ENCODE measurements at places on chromosomes 11 and 22.

- no peak for DNase-seq
- H3K36me3 ChIP-seq = no peaks in the 10 kb centered on the region
- H3K4me1 ChIP-seq = peaks cover 23% of the 10 kb centered on the region
- peak overlapping the region; percentile 95 for H3K27ac ChIP-seq
These were observed 42.9 kb downstream of the IGF2 start for GRCh38 chr11:2096011-2096918.

GRCh38 chr11:122882857-122883645 lies 492 bp downstream of the JHY start:
- H3K4me1 ChIP-seq = no peaks in the 10 kb centered on the region
- no peaks in the 10 kb centered on the region for H3K27me3 ChIP-seq
- peak overlapping the region; percentile 93 for H3K27ac ChIP-seq
- peak overlapping the region; percentile 78 for H3K4me3 ChIP-seq

DNA sequence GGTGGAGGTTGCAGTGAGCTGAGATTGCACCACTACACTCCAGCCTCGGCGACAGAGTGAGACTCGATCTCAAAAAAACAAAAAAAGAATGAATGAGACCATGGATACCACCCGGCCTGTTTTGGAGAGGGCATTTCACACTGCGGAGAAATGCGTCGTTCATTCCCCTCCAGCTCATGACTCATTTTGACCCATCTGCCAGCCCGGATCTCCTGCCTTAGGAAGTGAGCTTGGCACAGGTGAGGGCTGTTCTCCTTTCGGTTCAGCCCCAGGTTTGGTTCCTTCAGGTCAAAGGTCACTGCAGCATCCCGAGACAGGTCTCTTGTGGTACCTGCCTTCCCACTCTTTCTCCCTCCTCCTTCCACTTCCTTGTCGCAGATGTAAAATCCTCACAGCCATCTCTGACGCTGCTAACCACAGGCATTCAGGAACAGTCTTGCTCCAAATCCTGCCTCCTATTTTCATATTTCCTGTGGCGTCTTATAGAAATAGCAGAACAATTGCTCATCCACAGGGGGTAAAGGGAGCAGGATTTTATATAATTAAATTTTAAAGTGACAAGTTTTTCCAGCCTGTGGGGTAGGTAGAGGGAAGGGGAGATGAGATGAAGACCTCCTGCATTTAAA lies 517.9 kb downstream of the NTM start:
- no peaks in the 10 kb centered on the region for H3K4me1 ChIP-seq
- H3K27me3 ChIP-seq = no peaks in the 10 kb centered on the region
- H3K4me3 ChIP-seq = no peak overlapping the region
- no peak overlapping the region for H3K27ac ChIP-seq

GRCh38 chr11:62545437-62546243 lies 966 bp downstream of the AHNAK start:
- H3K27ac ChIP-seq = peak overlapping the region; percentile 97
- DNase-seq = peak; percentile 93
- no peaks in the 10 kb centered on the region for H3K27me3 ChIP-seq
- peak overlapping the region; percentile 78 for H3K4me3 ChIP-seq

DNA sequence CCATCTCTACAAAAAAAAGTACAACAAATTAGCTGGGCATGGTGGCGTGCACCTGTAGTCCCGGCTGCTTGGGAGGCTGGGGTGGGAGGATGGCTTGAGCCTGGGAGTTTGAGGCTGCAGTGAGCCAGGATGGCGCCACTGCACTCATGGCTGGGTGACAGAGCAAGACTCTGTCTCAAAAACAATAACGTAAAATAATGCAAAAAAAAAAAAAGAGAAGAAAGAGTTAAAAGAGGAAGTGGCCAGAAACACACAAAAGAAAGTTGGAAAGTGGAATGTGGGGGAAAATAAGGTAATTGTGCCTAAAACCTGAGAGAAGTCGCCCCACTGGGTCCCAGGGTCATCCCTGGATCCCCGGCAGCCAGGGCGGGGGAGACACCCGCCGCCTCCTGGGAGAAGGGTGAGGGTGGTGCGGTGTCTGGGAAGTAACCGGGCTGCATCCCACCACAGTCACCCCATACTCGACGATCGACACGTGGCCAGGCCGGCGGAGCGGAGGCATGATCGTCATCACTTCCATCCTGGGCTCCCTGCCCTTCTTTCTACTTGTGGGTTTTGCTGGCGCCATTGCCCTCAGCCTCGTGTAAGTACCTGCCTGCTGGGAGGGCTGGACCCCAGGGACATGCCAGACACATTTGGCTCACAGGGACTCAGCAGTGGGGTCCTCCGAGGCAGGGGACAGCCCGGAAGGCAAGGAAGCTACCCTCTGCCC lies 8.1 kb downstream of the UPK3A start:
- no peak overlapping the region for H3K27ac ChIP-seq
- no peak overlapping the region for H3K4me3 ChIP-seq
- DNase-seq = no peak
- H3K36me3 ChIP-seq = no peaks in the 10 kb centered on the region
- no peaks in the 10 kb centered on the region for H3K27me3 ChIP-seq

DNA sequence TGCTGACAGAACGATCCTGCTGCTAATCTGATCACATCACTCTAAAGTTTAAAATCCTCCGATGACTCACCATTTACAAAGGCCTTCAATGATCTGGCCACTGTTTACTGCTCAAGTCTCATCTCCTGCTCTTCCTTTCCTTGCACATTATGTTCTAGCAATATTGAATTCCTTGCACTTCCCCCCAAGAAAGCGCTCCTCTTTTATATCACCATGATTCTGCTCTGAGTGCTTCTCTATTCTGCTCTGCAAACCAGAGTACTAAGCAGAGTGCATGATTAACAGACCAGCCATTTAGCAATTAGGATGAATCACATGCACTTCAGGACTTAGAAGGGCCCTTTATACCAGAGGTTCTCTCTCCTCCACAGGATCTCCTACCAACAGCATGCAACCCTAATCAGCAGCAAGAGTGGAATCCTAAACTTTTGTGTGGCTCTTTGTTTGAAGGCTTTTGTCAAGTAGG lies 1122.8 kb upstream of the CCDC90B start:
- H3K27ac ChIP-seq = no peak overlapping the region
- no peak overlapping the region for H3K4me3 ChIP-seq
- no peaks in the 10 kb centered on the region for H3K4me1 ChIP-seq
- DNase-seq = no peak
- H3K36me3 ChIP-seq = no peaks in the 10 kb centered on the region

DNA sequence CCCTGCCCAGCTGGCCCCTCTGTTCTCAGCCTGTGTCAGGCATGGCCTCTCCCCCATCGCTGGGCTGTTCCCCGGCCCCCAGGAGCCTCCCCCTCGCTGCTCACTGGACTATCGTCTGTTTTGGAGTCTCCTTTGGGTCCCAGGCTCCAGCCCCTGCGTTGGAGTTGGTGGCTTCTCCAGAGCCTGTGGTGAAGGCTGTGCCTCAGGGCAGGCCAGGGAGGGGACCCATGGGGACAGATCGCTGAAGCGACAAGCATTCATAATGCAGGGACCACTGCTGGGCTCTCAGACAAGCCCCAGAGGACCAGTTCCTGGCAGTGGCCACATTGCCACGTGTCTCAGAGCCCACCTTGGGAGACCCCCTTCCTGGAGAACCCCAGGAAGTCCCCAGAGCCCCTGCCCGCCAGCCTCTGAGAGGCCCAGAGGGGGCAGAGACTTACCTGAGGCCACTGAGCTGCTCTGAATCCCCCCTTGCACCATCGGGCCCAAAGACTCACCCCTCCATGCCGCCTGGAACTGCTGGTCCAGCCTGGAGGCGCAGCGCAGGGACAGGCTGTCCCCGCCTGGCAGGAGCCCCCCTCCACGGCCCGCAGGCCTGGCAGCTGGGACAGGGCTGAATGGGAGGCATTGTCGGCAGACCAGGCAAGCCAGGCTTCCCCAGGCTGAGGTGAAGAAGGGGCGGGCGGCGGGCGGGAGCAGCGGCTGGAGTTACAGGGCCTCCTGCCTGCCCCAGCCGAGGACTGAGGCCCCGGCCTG lies at the start of gene CHADL:
Gene CHADL, minus strand, starts transcription at position 555 of the 756 bp plus-strand sequence. Its CDS starts 50 bp downstream, at position 505.
- H3K36me3 ChIP-seq = peaks cover 24% of the 10 kb centered on the region
- peak within 1 kb of the TSS; percentile 92 for H3K27ac ChIP-seq
- H3K4me3 ChIP-seq = no peak within 1 kb of the TSS

DNA sequence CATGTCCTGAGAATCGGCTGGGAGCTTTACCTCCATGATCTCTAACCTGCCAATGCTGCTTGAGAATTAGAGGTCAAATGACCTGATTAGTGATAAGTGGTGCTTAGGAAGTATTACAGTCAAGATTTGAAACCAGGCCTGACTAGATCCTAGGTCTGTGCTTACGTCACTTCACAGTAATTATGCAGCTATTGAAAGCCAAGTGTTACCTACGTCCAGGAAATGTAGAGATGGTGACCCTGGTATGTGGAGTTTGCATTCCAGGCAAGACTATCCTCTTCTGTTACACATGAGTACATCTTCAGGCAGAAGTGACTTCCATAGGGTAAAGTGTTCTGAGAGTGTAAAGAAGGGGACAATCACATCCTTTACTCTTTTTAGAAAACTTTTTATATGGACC lies 530.4 kb upstream of the TENM4 start:
- no peak overlapping the region for H3K4me3 ChIP-seq
- no peak overlapping the region for H3K27ac ChIP-seq
- no peaks in the 10 kb centered on the region for H3K36me3 ChIP-seq
- peaks cover 7% of the 10 kb centered on the region for H3K4me1 ChIP-seq

- peaks cover 3% of the 10 kb centered on the region for H3K4me1 ChIP-seq
- H3K27ac ChIP-seq = no peak overlapping the region
- H3K4me3 ChIP-seq = no peak overlapping the region
- H3K27me3 ChIP-seq = no peaks in the 10 kb centered on the region
- no peak for DNase-seq
- no peaks in the 10 kb centered on the region for H3K36me3 ChIP-seq
These were observed 8.6 kb downstream of the LRRC32 start for GRCh38 chr11:76661834-76662434.

GRCh38 chr22:35008213-35008612 lies 57.7 kb upstream of the ISX start:
- H3K36me3 ChIP-seq = no peaks in the 10 kb centered on the region
- no peak overlapping the region for H3K27ac ChIP-seq
- no peak for DNase-seq
- no peaks in the 10 kb centered on the region for H3K4me1 ChIP-seq

DNA sequence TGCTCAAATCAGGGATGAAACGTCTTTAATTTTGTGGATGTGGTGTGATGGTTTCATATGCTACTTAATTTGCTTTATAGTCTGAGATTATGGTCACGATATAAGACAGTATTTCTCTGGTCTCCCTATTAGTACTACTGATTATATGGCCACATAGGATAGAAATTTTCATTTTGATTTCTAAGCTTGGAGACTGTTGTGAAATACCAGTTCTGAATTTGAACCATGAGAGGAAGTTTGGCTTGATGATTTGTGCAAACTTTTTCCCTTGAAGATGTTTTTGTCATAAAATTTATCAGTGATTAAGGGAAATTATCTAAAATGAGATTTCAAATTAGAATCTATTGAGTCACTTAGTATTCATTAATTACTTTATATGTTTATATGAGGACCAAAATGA lies 2.7 kb downstream of the RNF169 start:
- no peak overlapping the region for H3K4me3 ChIP-seq
- DNase-seq = no peak
- H3K27ac ChIP-seq = no peak overlapping the region
- H3K27me3 ChIP-seq = no peaks in the 10 kb centered on the region

DNA sequence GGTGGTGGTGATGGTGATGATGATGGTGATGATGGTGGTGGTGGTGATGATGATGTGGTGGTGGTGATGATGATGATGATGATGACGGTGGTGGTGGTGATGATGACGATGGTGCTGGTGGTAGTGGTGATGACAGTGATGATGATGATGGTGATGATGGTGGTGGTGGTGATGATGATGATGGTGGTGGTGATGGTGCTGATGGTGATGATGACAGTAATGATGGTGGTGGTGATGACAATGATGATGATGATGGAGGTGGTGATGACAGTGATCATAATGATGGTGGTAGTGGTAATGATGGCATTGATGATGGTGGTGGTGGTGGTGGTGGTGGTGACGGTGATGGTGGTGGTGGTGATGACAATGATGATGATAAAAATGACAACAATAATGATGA lies 52.1 kb upstream of the ANO1 start:
- no peak overlapping the region for H3K27ac ChIP-seq
- no peak for DNase-seq
- H3K4me3 ChIP-seq = no peak overlapping the region
- no peaks in the 10 kb centered on the region for H3K27me3 ChIP-seq
- no peaks in the 10 kb centered on the region for H3K4me1 ChIP-seq

DNA sequence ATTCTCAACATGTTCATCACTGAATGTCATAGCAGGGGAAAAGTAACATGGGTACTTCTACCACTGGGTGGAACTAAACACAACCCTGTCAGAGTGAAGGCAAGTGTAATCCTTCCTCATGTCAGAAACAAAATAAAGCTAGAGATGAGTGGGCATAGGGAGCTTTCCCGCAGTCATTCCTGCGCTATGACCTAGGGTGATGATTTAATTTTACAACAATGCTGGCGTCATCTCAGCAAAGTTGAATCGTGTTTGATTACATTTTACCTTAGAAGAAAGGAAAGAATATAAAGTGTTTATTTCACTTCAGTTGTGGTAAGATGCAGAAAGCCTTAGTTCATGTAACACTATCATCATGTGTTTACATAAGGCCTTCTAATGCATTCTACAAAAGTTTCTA lies 355.6 kb downstream of the METTL15 start:
- H3K4me1 ChIP-seq = no peaks in the 10 kb centered on the region
- H3K27ac ChIP-seq = no peak overlapping the region
- H3K4me3 ChIP-seq = no peak overlapping the region
- no peak for DNase-seq

DNA sequence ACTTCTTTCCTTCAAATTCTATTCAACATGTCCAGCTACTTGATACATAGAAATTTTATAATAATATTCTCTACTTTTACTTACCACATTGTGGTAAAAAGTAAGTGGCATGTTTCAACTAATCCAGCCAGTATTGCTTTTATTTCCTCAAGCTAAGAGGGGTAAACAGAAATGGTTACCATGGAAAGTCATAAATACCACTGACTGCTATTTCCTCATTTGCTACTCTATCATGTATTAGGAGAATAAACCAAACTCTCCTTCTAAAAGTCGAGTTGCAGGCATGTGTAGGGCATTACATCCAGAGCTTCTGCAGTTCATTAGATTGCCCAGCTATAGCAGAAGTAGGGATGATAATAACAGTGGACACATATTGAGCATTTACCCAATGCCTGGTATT lies 208.4 kb downstream of the MAML2 start:
- no peak for DNase-seq
- H3K4me3 ChIP-seq = no peak overlapping the region
- H3K36me3 ChIP-seq = no peaks in the 10 kb centered on the region

- peaks cover 40% of the 10 kb centered on the region for H3K27me3 ChIP-seq
- no peak for DNase-seq
- peaks cover 3% of the 10 kb centered on the region for H3K4me1 ChIP-seq
- no peaks in the 10 kb centered on the region for H3K36me3 ChIP-seq
- H3K4me3 ChIP-seq = no peak overlapping the region
These were observed 4.7 kb downstream of the SHANK2 start for GRCh38 chr11:71247551-71248250.

GRCh38 chr11:66901964-66902390 lies 45.1 kb downstream of the LRFN4 start:
- H3K36me3 ChIP-seq = no peaks in the 10 kb centered on the region
- H3K4me1 ChIP-seq = peaks cover 5% of the 10 kb centered on the region
- DNase-seq = no peak
- no peak overlapping the region for H3K27ac ChIP-seq
- no peaks in the 10 kb centered on the region for H3K27me3 ChIP-seq

- no peaks in the 10 kb centered on the region for H3K36me3 ChIP-seq
- H3K4me3 ChIP-seq = no peak overlapping the region
- no peak for DNase-seq
These were observed 24.1 kb downstream of the SIK3 start for GRCh38 chr11:117074119-117074518.

GRCh38 chr22:40678493-40679248 lies 613 bp upstream of the MCHR1 start:
- H3K36me3 ChIP-seq = no peaks in the 10 kb centered on the region
- no peak for DNase-seq
- H3K4me1 ChIP-seq = no peaks in the 10 kb centered on the region
- no peak overlapping the region for H3K4me3 ChIP-seq
- H3K27ac ChIP-seq = no peak overlapping the region
- peaks cover 19% of the 10 kb centered on the region for H3K27me3 ChIP-seq
